ENCODE measurements at places on chromosomes 12 and 14.

GRCh38 chr12:38911611-38912010 lies 6.2 kb upstream of the CPNE8 start:
- no peak for DNase-seq

DNA sequence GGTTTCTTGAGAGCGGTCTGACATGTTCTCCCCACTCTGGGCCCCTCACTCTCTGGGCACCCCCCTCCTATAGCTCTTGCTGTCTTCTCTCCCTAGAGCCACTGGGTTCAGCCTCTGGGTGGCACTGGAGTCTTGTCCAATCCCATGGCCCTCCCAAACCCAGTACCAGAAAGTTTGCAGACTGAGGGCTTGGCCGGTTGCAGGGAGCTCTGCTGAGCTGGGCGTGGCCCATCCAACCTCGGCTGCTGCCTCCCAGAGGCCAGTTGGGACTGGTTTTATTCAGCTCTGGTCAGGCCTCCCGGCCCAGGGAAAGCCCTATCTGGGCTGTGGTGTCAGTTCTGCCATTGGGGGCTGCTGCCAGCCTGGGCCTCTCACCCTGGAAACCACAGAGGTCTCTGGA lies 37.9 kb downstream of the ISCA2 start:
- no peak for DNase-seq

DNA sequence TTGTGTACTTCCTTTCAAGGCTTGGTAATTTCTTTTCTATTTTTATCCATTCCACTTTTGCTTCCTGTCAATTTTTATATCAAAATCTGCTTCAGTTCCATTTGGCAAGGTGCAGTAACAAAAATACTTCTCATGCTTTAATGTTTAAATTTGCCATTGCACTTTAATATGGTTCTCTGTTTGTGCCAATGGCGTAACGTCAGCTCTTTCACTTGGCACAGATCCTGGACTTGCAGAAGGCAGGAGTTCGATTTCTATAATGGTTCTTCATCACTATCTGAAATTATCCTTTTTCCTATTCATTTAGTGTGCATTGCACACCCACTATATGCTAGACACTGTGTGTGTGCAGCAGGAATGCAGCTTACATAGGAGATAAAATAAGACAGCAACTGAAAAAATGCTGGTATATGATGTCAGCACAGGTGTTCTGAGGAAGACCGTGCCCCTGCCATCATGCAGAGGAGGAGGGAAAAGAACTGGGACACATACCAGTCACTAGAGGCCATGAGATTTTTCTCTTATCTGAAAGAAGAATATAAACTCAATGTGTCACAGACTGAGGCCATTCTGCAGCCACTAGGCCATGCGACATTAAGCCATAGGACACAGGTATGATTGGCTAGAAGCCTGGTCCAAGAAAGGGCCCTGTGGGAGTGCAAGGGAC lies 298.2 kb downstream of the RPAP3 start:
- no peak for DNase-seq

GRCh38 chr14:97707603-97708002 lies 910.4 kb downstream of the VRK1 start:
- no peak for DNase-seq

- DNase-seq, result no peak
Measured at GRCh38 chr12:92623386-92623785, 79.4 kb upstream of the PLEKHG7 start.

DNA sequence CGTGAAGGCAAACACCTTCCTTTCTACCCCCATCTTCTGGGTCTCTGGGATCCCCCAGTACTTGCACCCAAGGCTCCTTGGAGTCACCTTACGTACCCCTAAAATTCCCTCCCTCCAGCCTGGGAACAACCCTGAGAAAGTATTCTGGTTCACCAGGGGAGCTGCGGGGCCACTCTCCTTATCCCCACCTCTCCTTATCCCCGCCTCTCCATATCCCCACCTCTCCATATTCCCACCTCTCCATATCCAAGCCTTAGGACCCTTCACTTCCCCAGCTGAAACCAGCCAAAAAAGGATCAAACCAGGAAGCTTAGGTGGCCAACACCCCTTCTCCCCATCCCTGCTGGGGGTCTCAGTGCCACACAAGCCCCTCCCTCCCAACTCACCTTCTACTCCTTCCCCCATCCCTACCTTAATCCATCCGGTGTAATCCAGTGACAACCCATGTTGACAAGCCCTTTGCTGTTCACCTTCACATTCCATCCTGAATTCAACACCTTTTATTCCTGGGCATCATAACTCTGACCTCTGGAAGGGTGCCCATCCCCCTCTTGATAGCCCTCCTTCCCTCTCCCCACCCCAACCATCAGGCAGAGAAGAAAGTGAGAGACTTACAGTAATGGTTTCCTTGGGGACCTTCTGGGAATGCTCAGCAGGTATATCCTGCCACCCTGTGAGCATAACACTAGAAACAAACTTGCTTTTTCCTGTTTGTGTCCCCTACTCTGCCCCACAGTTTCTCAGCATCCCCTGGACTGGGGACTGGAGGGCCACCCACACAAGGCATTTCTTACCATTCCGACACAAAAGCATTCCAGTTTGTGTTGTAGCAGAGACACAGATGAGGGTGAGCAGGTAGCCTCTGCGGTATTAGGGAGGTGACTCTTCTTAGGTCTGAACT lies 1.6 kb upstream of the MSI1 start:
- no peak for DNase-seq

GRCh38 chr12:132078190-132078589 lies 65.9 kb downstream of the DDX51 start:
- no peak for DNase-seq
